CD4-positive, alpha-beta T cell treated with Interleukin-1 beta for 1 hour (primary cell): ENCODE measurements at places on chromosomes 11 and 22.

DNA sequence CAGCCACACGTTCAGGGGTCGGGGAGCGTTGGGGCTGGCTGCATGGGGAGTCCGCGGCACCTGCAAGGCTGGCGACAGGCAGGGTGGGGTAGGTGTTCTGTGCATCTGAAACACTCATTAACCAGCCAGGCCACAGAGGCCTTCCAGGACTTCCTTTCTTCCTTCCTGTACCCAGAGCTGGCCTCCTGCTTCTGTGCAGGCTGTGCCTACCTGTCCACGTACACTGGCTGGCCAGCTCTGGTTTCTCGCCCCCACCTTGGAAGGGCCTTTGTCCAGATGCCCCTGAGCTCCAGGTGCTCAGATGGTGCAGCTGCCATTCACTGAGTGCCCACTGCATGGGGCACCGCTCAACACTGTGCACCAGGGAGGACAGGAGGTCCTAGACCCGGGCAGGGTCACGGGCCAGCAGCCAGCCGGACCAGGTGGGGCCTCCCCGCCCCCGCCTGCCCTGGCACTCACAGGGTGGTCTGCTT lies 15.9 kb downstream of the TTLL12 start:
- DNase-seq, result no peak

DNA sequence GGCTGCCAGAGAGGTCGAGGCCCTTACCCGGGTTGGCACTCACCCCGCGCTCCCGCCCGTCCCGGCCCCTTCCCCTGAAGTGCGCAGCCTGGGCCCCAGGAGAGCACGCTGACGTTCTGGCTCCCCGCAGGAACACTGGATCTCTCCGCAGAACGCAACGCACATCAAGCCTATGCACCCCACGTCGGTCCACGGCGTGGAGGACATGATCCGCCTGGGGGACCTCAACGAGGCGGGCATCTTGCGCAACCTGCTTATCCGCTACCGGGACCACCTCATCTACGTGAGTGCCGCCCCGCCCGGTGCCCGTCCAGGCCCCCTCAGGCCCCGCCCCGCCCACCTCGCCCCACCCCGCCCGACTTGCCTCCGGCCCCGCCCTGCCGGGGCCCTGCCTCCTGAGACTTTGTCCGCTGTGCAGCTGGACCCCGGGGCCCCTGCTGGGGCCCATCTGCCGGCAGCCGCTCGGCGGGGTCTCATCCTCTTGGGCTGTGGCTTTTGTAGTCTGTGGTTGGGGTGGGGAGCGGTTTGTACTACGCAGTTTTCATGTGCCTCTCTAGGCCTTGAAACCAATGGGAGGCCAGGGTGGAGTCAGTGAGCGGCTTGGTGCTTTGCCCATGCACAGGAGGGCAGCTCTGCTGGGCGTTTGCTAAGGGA lies 19.7 kb downstream of the MYO7A start:
- peak; percentile 17 for DNase-seq

DNA sequence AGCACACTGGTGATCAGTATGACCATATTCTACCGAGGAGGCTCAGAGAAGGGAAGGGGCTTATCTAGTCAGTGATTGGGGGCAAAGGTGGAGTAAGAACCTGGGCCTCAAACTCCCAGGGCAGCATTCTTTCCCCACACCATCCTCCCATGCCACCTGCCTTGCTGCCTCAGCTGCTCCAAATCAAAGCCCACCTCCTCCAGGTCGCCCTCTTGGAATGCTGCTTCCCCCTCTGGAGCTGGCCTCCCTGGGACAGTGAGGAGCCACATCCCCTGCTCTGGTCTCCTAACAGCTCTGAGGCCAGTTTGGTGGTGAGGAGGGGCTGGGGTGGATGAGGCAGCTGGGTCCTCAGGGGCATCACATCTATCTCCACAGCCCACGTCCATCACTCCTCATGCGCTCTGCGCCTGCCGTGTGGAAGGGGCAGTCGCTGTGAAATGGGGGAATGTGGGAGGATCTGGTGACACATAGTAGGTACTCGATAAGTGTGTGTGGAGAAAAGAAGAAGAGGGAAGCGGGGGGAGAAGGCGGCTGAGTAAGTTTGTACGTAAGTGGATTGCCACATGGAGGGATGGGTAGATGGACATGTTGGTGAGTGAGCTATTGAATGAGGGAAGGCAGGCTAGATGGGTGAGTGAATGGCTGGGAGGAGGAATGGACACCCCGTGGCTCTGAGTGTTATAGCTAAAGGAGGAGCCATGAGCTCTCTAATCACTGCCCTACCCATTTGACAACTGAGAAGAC lies 16.1 kb upstream of the ARHGEF17 start:
- DNase-seq, result no peak

DNA sequence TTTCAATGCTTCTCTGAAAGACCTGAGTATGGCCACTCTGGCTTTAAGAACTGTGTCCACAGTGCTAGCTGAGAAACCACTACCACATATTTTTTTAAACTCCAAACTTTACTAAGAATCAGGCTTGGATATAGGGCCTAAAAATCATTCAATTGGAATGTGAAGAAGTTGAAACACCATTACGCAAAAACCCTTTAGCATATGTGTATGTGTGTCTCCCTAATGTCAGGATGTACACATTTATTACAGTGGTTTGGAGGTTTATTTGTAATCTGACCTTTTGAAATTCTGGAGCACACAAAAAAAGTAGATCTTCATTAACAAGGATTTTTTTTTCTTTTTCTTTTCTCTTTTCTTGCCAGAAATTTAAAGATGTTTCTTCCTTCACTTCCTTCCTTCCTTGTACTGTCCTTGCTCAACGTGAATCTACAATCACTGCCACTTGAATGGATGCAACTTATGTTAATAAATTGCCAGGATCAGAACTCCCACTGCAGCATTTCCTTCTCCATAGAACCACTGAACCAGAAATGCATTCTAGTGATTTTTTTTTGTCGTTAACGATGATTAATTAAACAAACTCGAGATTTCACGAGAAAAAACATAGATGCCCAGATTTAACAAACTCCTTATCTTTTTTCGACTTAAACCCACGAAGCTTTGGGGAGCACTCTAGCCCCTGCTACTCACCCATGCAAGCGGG lies 3.1 kb upstream of the ADM start:
- no peak for DNase-seq

GRCh38 chr22:32622004-32622743 lies 147.6 kb downstream of the FBXO7 start:
- DNase-seq, result no peak

DNA sequence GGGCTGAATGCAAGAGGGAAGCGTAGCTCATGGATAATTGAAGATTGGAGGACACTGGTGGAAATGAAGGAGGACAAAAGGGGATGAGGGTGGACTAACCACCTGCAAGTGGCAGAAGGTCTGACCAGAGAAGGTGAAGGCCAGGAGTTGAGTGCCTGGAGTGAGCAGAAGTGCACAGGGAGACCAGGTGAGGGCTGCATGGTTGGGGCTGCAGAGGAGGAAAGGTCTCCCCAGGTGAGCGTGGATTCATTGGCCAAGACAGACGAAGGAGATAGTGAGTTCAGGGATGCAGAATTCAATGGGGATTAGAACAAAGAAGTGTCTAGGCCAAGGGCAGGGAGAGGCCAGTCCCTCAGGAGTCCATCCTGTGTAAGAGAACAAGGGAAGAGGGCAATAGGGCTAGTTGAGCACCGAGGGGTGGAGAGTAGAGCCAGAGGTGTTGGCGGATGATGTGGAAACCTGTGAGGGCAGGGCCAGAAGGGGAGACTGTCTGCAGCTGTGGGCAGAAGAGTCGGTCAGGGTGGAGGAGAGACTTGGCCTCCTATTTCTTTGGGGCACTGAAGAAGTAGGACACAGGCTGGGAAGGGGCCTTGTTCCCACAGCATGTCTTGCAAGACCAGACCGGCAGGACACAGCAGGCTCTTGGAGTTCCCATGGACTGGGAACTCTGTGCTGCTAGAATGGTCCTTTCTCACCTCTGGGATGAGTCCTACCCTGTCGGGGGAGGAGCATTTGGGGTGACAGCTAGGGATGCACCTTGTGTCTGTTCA lies 6.7 kb downstream of the TRIM29 start:
- DNase-seq, result no peak

- peak; percentile 75 for DNase-seq
Measured at GRCh38 chr22:39117585-39118191, 20.6 kb downstream of the APOBEC3H start.

- DNase-seq, result peak; percentile 84
Measured at GRCh38 chr11:62880803-62881578, at the start of gene SLC3A2. Gene SLC3A2, plus strand, starts transcription at chr11:62880896. Its CDS starts 128 bp downstream, at chr11:62881024.

GRCh38 chr11:43578346-43579170 lies 102.0 kb upstream of the HSD17B12 start:
- DNase-seq, result no peak

DNA sequence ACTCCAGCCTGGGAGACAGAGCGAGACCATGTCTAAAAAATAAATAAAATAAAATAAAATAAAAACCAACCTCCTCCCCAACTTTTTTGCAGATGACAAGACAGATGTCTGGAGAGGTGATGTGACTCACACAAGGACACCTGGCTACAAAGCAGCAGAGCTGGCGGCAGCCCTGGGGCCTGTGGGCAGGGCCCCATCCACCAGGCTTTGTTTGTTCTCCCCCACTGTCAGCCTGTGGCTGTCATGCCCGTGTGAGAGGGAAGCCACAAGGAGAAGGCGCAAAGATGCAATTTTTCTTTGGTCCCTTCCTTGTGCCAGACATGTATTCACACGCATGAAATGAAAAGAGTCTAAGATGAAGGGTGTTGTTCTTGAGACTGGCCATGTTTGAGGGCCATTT lies 16.6 kb downstream of the CD59 start:
- no peak for DNase-seq
